ENCODE measurements at places on chromosomes 4 and X.

DNA sequence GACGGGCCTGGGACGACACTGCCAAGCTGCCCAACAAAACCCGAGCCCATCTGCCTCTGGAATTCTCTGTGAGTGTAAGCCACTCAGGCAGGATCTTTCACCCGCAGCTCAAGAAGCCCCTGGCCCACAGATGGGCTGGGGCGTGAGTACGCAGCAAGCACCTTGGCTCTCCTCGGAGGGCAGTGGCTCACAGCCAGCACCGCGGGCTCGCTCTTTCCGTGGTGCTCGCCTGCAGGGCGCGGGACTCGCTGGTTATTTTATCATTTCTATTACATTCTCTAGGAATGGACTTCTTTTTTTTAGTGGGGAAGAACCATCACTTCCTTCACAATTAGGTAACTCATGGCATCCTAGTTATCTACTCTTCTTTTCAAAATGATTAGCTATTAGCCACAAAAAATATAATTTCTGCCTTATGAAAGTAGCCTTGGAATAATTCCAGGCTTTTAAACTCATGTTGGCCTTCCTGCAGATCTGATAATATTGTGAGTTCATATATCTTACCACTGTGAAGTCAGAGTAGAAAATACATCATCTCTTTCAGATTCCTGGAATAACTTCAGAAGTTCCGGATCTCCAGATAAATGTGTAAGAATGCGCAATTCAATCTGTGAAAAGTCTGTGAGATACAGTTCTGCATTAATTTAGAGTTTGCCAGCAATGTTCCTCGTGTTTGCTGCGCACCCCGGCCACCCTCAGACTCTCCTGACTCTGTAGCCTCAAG, 68.6 kb downstream of the NAT8L start:
- no peak for DNase-seq

DNA sequence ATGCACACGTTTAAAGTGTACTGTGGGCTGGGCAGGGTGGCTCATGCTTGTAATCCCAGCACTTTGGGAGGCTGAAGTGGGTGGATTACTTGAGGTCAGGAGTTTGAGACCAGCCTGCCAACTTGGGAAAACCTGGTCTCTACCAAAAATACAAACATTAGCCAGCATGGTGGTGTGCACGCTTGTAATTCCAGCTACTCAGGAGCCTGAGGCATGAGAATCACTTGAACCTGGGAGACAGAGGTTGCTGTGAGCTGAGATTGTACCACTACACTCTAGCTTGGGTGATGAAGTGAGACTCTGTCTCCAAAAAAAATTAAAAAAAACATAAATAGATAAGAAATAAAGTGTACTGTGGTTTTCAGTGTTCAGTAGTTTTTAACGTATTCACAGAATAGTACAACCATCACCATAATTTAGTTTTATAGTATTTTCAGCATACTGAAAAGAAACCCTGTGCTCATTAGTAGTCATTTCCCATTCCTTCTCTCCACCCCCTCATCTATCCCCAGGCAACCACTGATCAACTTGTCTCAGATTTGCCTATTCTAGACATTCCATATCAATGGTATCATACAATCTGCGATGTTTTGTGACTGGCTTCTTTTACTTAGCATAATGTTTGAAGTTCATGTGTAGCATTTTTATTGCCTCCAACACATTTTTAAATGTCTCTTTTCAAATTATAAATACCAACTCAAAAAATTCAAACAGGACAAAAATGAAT, 19.1 kb downstream of the SLAIN2 start:
- peak; percentile 50 for DNase-seq

DNA sequence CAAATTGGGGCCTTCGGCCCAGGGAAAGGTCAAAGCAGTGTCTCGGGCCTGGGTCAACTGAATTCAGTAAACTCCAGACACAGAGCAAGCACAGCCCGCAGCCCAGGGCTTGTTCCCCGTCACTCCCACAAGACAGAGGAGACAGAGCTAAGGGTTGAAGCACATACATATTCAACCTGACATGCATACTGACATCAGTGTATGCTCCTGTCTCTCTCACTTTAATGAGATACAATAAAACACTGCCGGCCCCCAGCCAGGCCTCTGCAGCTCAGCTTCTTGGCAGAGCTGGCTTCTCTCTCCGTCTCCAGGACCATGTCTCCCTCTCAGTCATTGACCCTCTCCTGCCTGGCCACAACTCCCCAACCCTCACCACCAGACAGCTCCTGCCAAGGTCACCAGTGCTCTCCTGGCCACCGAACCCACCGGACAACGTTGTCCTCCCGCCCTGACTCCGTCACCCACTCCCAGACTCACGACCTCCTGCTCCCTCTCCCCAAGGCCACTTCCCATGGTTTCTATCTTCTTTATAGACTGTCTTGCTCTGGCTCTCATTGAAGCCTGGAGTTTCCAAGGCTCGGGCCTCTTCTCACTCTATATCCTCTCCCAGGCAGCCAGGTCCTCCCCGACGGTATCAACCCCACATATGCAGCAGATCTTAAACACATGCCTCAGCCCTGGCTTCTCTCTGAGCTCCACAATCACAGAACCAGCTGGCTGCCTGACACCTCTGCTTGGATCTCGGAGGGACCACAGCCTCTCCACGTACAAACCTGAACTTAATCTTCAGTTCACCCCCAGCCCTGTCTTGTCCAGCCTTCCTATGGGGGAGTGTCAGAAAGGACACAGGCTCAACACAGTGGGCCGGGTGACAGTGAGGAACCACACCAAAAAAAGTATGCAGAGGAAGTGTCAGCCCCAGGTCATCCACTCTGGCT, 67.7 kb upstream of the C4orf50 start:
- no peak for DNase-seq

GRCh38 chr4:141118381-141118780, 14.9 kb downstream of the RNF150 start:
- DNase-seq: no peak

GRCh38 chrX:63488546-63489373, 137.6 kb upstream of the SPIN4 start:
- DNase-seq: no peak

- no peak for DNase-seq
Observed at GRCh38 chr4:139903845-139904244, 238.2 kb downstream of the MGST2 start.

GRCh38 chrX:125203737-125204578, 115.7 kb upstream of the TEX13C start:
- DNase-seq: no peak

DNA sequence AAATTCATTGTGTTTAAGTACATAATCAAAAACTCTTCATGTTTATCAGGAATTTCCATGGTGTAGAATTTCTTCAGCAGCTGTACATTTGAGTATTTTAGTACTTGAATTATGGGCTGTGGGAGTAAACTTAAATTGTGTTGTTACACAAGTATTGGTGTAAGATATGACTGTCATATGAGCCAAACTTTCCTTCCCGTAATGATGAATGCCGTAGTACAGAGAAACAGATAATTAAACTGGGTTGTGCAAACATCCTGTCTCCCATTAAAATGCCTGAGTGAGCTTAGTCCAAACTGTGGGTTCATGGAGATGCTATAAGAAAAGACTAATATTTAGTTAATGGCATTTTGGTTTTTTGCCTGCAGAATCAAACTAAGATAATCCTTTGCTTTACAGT, 159.2 kb downstream of the SLC4A4 start:
- peak; percentile 16 for DNase-seq

DNA sequence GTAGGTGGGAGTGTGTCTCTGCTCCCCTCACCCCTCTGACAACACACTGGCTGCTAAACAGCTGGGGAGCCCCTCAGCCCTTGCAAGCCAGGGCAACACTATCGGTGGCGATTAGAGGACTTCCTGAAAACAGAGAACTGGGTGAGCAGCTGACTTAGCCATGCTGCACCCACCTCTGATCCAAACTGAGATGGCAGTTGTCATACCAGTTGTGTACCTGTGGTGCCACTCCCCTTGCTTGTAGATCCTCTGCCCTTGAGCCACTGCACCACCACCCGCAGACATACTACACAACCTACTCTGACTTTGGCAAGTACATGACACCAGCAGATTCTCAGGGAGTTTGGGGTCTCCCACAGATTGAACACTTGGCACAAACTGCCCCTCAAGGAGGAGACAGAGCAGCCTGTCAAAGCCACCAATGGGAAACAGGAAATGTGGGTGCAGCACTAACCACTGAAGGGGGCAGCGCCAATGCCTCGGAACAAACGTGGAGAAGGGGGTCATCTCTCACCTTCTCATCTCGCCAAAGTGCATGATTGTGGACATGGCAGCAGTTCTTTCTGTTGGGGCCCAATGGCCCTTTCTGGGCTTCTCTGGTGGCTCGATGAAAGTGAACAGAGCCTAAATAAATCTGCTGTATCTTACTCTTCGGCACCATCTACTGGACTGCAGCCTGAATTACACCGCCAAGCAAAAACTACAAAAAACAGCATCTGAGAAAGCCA, 119.8 kb downstream of the NEK1 start:
- DNase-seq: no peak

- DNase-seq: no peak
Observed at GRCh38 chr4:184896868-184897715, 71.3 kb upstream of the ACSL1 start.
